ENCODE measurements at places on chromosomes 4 and X.

DNA sequence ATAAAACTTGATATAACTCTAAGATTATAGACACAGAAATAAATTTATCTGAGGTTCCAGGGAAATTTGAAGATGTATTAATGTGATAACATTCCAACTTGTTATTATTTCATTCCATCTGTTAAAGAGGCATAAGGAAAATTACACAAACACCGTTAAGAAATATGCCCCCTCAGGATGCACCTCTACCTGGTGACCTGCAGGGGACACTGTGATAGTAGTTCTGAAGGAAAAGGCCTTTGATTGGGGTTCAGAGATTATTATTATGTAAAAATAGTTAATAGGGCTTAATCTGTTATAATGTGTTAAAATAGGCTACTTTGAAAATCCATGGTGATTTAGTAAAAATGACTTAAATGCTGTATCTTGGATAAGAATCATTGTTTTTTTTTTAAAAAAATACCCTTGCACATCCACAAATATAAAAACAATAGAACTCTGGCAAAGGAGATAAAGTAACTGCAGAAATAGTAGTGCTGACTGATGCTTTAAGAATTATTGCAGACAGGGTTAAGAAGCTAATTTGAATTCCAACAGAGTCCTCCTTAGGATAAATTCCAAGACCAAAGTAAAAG is 6.1 kb upstream of the ABRAXAS1 start:
- DNase-seq: no peak

DNA sequence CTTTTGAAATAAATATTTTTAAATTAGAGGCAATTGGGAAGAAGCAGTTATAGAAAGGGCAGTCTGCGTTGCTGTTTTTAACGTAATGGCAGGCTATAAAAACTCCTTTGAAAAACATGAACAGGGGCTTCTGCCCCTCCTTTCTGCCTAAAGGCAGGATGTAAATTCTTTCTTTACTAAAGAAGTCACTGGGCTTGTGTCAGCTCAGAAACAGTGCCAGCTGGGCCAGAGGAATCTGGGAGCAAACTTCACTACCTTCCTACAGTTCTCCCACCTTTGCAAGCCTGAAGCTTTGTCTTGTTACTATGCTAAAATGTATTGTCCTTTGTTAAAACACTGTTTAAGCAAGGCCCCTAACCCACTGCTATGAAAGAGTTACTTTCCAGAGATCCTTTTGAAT is 1664.8 kb downstream of the RPA4 start:
- no peak for DNase-seq

DNA sequence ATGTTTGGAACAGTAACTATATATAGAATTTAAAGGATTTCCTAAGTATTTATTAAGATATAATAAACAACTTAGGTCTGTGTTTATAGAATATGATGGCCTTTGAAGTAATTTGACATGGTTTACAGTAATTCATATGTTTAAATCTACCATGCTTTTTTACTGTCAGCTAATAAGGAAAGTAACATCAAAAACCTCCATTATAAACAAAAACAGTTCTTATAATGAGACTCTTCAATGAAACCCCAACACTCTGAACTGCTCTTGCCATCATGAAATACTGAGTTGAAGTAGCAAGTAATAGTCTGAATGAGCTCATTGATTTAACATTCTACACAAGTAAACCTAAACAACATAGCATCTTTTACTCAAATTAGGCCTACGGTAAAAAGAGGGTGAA is 1236.5 kb downstream of the FSTL5 start:
- no peak for DNase-seq

- no peak for DNase-seq
Measured at GRCh38 chrX:2703991-2704369, 12.9 kb downstream of the CD99 start.

GRCh38 chr4:14880805-14881204 is 121.5 kb upstream of the CPEB2 start:
- no peak for DNase-seq

DNA sequence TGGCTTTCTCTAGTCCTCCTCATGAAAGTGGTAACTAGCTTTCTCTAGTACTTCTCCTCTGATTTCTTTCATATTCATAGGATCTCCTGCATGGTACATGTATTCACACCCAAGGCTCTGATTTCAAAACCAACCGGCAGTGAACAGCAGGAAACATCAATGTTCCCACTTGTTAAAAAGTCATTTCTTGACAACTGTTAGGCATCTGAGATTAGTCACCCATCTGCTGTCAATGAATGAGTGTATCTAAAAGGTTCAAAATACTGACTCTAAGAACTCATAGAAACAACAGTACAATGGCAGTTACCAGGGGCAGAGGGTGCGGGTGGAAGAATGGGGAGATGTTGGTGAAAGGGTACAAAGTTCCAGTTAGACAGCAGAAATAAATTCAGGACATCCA is 31.5 kb upstream of the PUDP start:
- DNase-seq: no peak
